Hypothalamus (tissue), 51 donors: ENCODE measurements at places on chromosomes 6 and 20.

DNA sequence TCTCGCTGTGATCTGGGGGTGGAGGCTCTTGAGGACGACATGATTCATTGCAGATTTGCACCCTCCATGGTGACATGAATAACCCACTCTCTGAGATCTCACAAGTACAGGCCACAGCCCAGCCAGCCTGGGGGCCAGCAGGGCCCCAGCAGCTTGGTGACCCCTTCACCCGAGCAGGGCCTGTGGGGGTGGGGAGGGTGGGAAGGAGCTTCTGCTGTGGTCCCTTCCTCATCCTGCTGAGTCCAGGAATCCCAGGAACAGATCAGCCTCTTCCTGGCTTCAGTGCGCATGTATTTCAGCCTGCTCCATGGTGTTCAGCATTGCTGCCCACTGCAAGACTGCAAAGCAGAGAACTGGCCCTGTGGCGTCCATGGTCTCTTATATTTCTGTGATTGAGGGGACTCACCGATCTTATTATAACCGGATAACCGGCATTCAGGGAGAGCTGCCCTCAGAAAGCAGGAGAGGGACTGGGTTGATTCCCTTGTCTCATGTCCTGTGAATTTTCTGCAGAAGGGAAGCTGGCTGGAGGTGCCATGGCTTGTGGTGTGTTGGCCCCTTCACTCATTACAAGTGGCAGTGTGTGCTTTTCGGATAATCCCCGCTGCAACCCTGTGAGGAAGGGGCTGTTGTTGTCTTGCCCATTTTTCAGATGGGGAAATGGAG lies 118.8 kb upstream of the FRMD1 start:
- DNase-seq = no peak

- DNase-seq = no peak
These were observed 40.0 kb upstream of the MBOAT1 start for GRCh38 chr6:20252311-20252710.

GRCh38 chr6:168062346-168063289 lies 16.4 kb downstream of the FRMD1 start:
- DNase-seq = no peak

DNA sequence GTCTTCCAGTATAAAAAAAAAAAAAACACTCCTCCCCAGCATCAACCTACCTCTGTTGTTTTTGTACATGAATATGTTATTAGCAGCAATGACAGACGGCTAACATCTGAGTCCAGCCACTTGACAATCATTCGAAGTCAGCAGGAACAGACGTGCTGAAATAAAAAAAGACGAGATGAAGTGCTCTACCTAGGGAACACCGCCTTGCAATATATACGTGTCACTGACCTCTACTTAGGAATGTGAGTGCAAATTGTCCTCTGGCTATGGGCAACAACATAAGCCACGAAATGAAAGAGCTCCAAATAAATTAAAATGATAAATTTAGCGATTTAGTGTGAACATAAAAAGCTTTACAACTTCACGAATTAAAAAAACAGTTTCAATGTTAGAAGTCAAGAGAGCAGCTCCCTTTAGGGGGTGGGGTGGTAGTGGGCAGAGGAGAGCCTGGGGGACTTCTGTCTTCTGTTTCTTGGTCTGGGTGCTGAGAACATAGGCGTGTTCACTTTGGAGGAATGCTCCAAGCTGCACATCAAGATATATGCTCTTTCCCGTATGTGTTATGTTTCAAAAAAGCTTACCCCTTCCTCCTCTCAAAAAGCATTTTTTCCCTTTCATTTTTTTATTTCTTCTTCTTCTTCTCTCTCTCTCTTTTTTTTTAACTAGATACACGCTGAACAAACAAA lies 23.3 kb downstream of the EDN1 start:
- DNase-seq = no peak

DNA sequence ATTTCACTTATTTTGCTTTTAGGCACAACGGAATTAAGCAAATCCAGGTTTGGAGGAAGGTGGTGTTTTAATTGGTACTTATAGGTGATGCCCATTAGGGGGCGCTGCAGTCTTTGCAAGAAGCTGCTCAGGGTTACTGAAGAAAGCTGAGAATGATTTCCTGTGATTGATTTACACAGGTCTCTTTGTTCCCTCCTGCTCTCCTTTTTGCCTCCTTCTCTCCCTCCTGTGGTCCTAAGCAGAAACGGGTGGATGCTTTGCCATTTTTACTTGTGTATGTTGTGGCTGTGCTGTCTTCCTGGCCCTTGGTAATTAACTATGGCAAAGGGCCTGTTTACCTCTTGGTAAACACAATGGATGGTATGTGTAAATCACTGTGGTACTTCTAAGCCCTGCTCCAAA lies 97.8 kb downstream of the ANKS1A start:
- DNase-seq = peak; percentile 78

DNA sequence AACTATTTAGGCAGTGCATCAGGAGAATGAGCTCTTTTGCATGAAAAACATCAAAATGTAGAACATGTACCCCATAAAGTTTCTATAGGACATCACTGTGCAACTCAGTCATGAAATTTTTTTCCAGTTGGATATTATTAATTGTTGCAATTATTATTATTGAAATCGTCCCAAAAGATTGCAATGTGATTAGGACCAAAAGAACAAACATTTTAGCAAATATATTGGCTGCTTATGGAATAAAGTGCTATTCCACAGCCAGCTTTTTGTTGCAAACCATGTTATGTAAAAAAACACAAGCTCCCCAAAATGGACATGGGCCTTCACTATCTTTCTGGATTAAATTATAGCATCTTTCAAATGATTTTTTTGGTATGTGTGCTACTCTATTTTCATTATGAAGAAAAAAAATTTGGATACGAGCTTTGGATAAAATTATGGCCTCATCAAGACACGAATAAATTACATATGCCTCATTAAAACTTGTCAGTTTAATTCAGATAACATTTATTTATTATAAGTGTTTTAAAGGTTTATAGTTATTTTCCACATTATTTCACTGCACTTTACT lies 262.7 kb upstream of the TCF21 start:
- DNase-seq = no peak

DNA sequence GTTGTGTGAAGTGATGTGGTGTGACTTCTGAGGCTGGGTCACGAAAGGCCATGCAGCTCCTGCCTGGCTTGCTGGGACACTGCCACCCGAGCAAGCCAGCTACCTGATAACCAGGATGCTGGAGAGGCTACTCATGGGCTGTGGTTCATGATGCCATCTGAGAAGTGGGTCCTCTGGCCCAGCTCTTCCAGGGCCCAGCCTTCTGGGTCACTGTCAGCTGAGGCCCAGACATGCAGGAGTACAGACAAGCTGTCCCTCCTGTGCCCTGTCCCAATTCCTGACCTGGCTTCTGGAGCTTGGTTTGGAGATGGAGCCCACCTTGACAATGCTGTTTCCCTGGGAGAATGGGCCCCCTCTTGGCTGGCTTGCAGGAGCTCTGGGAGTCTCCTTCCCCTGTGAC lies 87.0 kb downstream of the DHX35 start:
- no peak for DNase-seq

DNA sequence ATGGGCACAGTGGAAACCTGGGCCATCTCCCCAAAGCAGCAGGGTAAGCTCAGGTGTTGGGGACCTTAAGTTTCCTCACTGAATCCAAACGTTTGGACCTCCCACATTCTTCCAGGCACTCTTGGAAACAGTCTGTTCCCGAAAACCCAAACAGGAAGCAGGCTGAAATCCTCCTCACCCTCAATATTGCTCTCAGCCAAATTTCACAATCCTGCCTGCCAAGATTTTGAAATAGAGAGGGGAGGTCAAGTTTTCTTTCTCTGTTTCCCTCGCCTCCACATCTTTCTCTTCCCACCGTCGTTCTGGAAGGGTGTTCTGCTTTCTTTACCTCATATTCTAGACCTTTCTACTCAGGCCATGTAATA lies 392.0 kb upstream of the SASH1 start:
- DNase-seq = no peak

DNA sequence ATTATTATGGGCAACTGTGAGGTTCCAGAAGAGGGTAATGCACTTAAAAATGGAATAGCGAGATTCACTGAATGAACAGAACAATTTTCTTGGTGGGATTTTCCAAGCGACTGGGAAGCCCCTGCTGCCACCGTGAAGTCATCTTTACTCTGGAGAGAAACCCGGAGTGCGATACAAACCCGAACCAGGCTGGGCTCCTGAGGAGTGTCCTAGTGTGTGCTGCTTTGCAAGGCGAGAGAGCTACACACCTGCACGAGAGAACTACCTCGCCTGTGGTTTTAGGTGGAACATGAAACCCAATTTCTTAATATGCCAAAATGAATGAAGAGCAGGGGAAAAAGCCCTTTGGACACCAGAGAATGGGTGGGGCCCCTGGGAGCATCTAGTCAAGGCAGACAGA lies 33.5 kb upstream of the DACT2 start:
- no peak for DNase-seq

DNA sequence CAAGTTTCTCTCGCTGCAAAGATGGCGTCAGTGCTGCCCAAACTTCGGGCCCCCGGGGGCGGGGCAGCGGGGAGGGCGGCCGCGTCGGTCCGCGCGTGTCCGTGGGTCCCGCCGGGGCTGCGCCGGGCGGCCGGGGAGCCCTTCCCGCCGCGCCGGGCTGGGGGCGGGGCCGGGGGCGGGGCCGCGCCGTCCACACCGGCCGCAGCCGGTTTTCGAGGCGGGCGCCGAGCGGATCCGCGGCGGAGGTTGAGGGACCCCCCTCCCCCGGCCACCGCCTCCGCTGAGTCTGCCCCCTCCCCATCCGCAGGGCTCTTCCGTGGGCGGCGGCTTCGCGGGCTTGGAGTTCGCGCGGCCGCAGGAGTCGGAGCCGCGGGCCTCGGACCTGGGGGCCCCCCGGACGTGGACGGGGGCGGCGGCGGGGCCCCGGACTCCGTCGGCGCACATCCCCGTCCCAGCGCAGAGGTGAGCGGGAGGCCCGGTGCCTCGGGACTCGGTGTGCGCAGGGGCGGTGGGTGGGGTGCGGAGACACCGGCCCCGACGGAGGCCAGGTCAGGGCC lies 572 bp downstream of the SLC2A4RG start:
- DNase-seq = no peak

- DNase-seq = no peak
These were observed 490.9 kb upstream of the JARID2 start for GRCh38 chr6:14754751-14755513.

DNA sequence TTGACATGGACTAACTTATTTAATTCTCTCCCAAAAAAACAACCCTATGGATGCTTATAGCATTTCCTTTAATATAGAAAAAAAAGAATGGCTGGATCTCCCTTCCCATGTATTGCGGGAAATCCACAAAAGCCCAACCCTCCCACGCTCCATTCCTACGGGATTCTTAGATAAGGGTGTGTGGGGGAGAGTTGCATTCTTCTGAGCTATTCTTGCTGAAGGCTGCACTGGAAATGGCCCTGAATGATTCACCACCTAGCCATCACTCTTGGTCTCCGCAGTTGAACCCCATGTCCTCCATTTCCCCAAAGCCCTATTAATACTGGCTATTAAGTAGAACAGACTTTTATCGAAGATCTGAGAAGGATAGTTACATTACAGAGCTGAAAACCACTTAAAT lies 41.9 kb upstream of the ADGRF5 start:
- no peak for DNase-seq

GRCh38 chr6:115969930-115970273 lies 90.8 kb downstream of the FRK start:
- no peak for DNase-seq

- no peak for DNase-seq
These were observed 46.8 kb downstream of the EIF2S2 start for GRCh38 chr20:34065260-34065659.
